ENCODE measurements at places on chromosomes 3 and 15.

DNA sequence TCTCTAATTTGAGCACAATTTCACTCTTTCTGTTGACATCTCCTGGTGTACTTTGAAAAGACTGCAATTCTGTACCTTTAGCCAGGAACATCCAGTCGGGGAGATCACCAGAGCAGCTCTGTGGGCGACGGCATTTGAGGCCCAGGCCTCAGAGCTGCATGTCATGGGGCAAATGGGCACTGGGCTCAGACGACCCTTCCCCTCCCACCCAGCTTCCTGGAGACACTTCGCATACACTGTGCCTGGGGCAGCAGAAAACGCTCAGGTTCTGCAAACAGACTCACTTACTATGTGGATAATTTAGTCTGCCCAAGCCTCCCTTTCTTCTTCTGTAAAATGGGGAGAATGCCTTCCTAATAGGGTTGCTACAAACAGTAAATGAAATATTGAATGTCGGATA lies 96.9 kb downstream of the HMG20A start:
- no peak for DNase-seq

DNA sequence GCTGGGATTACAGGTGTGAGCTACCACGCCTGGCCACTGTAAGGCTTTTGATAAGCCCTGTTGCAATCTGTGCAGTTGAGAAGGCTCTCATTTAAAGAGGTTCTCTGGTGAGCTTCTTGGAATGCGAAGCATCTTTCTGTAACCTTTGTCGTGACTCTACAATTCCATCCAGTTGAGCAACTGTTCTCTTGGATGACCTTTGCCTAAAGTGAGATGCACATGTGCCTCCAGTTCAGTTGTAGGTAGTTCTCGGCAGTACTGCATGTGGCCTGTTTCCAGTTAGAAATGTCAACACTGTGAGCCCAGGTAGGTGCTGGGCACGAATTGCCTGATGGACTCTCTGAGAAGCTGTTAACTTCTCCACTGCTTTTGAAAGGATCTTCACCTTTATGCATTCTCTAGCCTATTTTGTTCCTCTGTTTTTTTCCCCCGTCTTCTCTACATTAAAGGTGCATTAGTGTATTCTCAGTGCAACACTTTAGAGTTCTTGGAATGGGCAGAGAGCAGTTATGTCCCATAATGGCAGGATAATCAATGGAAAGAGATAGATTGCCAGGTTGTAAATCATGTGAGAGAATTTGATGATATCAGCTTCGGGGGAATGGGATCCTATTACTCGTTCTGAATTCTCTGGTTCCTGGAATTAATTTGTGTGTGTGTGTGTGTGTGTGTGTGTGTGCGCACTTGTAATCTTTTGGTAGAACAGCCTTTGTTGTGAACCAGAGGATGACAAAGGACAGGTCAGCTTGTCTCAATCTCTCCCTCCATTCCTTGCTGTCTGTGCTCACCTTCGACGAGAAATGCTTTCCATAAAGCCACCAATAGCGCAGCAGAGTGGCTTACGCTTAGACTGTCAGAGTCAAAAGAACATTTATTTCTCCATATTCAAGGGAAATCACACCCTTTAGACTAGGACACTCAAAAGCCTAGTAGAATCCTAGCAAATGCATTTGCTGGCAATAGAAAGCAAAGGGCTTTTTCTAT lies 51.1 kb downstream of the PTPRG start:
- no peak for DNase-seq

- DNase-seq: no peak
Measured at GRCh38 chr15:65655026-65655425, 33.3 kb downstream of the SLC24A1 start.

- no peak for DNase-seq
Measured at GRCh38 chr3:97772926-97773325, 8.4 kb downstream of the ARL6 start.

- DNase-seq: peak; percentile 87
Measured at GRCh38 chr3:45124352-45124751, 21.8 kb downstream of the CDCP1 start.

DNA sequence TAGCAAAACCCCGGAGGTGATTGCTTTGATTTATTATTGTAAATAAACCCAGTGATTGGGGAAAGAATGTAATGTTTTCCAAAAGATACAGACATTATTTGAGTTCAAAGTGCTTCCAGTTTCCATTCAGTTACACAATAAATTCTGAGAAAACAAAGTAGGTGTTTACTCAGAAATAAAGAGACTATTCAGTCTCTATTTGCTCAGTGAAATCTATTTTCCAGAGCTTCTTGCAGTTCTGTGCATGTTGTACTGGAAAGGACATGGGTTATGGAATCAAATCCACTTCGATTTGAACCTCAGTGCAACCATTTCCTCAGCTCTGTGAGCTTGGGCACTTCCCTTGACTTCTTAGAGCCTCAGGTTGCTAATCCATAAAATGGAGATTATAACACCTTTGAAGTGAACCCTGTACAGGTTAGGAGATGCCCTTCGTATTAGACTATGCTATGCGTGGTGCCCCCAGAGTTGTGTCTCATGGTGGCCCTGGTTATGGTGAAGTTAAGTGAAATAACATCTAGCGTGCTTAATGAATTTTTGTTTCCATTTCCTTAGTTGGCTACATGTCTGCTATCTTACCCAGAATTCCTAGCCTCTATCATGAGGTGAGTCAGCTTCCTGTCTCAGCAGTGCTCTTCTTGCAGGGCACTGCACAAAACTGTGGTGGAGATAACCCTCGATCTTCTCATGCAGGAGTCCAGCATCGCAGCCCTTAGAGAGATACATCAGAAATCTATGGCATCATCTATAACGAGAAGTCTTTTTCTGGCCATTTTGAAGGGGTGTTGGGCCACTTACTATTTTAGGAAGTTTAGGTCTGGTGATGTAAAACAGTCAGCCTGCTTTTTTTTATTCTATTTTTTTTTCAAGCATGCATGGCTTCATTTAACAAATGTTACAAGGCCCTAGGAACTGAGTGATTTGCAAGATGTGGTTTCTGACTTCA lies 97.7 kb downstream of the RPL39L start:
- DNase-seq: peak; percentile 7

GRCh38 chr3:12541625-12542024 lies 3.7 kb downstream of the MKRN2OS start:
- DNase-seq: no peak

- DNase-seq: peak; percentile 43
Measured at GRCh38 chr3:130480736-130481135, 36.2 kb upstream of the COL6A6 start.

DNA sequence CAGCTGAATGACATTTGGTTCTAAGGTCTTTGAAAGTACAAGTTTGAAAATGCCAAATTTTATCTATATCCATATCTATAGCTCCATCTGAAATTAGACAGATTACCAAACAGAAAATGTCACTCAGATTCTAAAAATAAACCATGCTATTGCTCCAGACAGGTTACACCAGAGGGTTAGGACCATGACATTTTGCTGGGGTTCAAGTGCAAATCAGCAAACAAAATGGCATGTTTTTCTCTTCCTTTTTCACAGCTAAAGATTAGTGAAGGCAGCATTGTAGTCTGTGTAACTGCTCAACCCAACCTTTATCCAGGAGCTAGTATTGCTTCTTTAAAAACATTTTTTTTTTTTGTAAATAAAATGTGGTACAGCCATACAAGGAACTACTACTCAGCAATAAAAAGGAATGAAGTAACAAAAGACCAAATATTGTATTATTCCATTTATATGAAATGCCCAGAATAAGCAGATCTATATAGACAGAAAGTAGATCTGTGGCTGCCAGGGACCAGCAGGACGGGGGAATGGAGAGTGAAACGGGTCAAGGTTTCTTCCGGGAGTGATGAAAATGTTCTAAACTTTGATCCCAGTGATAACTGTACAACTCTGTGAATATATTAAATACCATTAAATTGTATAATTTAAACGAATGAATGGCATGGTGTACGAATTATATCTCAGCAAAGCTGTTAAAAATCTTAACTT lies 18.2 kb downstream of the VGLL4 start:
- no peak for DNase-seq

- DNase-seq: no peak
Measured at GRCh38 chr3:72784226-72784625, 64.0 kb downstream of the SHQ1 start.

- DNase-seq: peak; percentile 38
Measured at GRCh38 chr3:162391301-162391700, 894.7 kb downstream of the OTOL1 start.

Measured in RKO (cell line).